NCI-H2029 (cell line): ENCODE measurements at places on chromosomes 5 and 9.
A peak's percentile ranks its signal among the peaks of the same experiment; 100 is the strongest.

GRCh38 chr9:92961627-92962302, 14.4 kb downstream of the FGD3 start:
- DNase-seq, result no peak

- no peak for DNase-seq
Observed at GRCh38 chr5:174381241-174381640, 335.7 kb downstream of the NSG2 start.

DNA sequence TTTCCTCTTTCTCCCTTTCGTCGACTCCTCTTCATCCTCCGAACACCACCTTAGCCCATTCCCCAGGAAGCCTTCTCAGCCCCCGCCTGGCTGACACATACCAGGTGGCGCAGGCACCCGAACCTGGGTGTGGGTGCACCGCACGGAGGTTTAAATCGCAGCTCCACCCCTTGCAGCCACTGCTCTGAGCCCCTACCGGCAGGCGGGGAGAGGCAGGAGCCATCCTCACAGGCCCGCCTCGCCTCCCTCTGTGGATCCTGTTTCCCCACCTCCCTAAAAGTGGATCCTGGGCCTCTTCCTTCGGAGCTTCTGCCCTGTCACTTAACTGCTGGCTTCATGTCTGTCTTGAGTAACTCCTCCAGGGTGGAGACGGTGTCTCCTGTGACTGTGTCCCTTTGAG, 110.7 kb downstream of the OLFM1 start:
- no peak for DNase-seq

DNA sequence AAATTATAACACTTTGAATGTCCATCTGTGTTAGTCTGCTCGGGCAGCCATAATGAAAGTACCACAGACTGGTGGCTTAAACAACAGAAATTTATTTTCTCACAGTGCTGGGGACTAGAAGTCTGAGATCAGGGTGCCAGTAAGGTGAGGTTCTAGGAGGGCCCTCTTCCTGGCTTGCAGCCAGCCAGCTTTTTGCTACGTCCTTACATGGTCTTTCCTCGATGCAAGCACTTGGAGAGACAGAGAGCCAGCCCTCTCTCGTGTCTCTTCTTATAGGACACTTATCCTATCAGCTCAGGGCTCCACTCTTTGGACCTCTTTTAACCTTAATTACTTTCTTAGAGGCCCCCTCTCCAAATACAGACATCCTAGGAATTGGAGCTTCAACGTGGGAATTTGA, 351.8 kb downstream of the SPOCK1 start:
- no peak for DNase-seq

DNA sequence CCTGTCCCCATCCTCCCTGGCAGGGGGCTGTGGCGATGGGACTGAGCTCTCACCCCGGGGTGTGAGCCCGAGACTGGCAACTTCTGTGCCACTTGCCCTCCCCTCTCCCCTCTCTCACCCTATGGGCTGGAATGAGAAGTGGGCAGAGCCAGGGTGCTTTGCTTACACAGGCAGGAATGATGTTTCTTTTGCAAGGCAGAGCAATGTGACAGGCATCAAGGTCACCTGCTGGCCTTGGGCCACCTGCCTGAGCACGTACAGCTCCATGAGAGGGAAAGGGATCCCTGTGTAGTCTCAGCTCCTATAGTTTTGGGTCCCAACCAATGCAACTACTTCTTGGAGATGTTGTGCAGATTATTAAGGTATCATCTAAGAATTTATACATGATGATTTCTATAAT, 252.8 kb upstream of the DAP start:
- DNase-seq, result no peak

DNA sequence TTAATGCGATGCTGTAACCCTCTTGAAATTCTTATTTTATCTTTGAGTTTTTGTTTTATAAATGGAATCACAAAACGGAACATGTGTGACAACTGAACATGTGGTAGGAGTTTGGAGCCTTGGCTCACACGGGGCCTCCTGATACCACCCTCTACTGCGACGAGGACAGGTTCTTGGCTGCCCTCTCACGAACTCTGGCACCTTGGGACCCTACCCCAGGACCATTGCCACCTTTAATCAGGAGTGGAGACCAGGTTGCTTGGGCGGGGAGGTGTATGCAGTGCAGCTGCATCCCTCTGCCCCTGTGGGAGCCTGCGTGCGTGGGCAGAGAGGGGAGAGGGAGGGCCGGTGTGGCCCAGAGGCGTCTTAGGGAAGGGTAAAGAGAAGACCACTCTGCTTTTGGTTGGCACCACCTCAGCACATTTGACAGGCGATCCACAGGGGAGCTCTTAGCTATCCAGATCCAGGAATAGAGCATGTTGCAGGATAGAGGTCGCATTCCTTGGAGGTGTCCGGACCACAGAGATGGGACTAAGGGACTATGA, 753.9 kb upstream of the PTPRD start:
- no peak for DNase-seq

- no peak for DNase-seq
Observed at GRCh38 chr9:131477367-131477766, 25.4 kb upstream of the POMT1 start.

GRCh38 chr9:18605766-18606180, 131.8 kb downstream of the ADAMTSL1 start:
- DNase-seq, result no peak

DNA sequence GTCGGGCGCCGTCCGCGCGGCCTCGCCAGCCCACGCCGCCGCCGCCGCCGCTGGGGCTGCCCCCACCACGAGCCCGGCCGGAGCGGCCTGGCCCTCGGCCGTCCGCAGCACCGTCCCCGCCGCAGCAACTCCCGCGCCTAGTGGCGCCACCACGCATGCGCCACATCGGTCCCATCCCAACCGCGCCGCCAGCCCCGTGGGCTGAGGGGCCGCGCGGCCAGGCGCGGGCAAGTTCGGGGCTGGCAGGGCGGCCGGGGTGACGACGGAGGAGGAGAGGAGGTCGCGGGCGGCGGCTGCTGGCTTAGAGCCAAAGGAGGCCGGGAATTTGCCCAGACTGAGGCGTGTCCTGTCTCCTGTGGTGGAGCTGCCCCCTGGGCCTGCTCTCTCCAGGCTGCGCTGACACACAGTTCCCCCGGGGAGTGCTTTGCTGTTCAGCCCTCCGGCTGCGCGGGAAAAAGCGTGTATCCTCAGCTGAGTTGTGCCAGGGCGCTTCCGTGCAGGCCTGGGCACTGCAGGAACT, at the start of gene TUSC1:
TSS of gene TUSC1 (minus strand) at position 298 of the 520 bp plus-strand sequence. CDS start at position 166, 132 bp downstream.
- DNase-seq, result no peak

DNA sequence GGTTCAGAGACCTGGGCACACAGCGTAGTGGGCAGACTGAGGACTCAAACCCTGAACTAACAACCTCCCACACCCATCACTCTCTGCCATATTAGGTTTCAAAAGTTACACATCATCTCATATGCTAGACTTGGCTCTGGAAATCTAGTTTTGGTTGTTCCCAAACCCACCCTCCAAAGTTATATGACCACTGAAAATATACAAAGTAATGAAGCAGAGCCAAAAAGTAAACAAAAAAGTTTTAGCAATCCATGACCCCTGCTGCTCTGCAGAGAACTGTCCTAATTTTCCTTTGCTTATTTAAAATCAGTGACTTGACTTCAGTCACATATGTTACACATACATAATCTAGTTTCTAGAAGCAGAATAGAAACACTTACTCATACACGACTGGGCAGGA, 155.6 kb upstream of the TAS2R1 start:
- DNase-seq, result no peak

DNA sequence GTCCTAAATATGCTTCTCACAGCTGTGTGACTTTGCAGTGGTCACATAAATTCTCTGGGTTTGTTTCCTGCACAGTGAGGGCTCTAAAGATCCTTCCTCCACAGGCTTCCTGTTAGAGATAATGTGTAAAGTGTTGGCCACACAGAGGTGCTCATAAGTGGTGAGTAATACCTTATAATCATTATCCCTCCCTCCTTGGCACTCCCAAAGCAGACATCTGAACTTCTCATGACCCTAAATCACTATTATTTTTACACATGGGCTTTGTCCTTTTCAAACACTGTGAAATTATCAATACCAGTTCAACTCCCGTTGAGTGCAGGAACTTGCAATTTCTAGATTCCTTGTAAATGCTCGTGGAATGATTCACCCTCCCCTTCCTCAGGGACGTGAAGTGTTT, 100.2 kb downstream of the BRINP1 start:
- no peak for DNase-seq

GRCh38 chr5:178612299-178612698, 14.6 kb downstream of the CLK4 start:
- DNase-seq, result no peak

GRCh38 chr5:111707630-111708164, 49.3 kb downstream of the NREP start:
- no peak for DNase-seq

DNA sequence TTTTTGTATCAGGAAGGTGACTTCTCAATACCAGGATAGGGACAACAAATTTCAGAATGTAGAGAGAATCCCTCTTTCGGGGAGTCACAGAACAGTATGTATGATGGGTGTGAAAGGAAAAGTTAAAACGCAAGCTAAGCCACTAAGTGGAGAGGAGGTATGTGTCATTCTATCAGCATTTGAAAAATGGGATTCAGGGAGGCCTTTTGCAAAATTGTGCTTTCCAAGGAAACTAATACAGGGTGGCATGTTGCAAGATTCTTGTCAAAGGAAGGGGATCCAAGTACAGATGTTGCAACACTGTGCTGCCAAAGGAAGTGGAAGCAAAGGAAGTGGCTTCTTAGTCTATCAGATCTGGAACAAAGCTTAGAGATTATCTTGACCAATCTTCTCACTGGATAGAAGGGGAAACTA, 12.6 kb upstream of the TNIP1 start:
- DNase-seq, result no peak

- DNase-seq, result no peak
Observed at GRCh38 chr9:89536600-89536999, 38.7 kb upstream of the SEMA4D start.

GRCh38 chr5:57718155-57718554, 235.5 kb upstream of the ACTBL2 start:
- DNase-seq, result no peak

DNA sequence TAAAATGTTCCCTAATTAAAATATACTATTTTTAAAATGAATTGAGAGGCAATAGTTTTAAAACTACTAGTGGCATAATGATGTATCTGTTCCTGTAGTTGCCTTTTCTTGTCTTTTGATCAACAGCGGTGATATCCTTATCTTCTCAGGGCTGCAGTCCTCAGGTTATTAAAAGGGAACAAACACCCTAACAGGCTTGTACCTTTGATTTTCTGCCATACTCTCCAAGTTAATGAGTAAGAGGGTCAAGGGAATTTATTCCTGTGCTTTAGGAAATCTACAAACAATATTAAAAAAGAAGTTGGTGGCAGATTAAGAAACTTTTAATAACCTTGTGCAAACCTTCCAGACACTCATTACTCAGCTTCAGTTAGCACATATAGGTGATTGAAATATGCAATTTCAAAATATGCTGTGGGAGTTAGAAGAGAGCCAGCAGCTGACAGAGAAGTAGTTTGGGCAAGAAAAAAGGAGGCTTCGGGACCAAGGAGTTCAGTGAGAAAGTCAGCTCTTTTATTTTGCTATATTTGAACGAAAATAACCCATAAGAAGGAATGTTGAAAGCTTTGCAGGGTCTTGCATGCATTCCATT, 81.0 kb upstream of the TLE4 start:
- no peak for DNase-seq

DNA sequence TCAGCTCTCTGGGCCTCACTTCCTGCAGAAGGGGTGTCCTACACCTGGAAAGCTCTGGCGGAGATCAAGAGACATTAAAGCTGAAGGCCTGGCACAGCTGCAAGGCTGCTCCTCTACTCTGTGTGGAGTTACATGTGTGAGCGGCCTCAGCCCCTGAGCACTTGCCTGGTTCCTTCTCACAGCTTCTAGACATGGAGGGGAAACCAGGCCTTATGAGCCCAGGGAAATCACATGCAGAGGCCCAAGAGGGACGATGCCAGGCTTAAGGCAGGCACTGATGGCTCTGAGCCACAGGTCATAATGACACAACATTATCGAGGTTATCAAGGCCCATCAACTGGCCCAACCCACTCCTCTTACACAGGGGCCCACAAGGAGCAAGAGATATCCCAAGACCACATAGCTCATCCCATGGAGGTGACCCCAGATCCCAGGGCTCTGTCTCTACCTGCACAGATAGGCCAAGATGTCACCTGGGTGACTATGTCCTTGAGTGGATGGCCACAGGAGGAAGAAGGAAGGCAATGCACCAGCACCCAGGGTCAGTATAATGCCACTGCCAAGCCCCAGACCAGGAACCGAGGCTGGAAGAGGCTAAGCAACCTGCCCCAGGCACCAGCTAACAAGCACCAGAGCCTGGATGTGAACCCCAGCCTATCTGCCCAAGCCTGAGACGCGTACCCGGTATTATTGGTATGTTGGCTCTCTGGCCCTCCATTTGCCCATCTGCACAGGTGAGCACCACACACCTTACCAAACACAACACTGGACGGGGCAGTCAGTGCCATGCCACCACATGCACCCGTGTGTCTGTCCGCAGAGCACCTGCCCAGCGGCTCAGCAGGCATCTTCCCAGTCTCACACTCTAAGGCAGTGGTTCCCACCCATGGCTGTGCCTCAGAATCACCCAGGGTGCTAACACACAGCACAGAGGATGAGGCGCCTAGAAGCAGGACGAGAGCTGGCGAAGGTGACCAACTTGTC, 143.3 kb downstream of the GABBR2 start:
- no peak for DNase-seq

- peak; percentile 44 for DNase-seq
Observed at GRCh38 chr5:73796164-73797131, 170.5 kb downstream of the ARHGEF28 start.

GRCh38 chr9:93354451-93354850, 97.0 kb upstream of the FAM120A start:
- DNase-seq, result no peak

- no peak for DNase-seq
Observed at GRCh38 chr5:79842006-79842881, 148.8 kb downstream of the MTX3 start.

DNA sequence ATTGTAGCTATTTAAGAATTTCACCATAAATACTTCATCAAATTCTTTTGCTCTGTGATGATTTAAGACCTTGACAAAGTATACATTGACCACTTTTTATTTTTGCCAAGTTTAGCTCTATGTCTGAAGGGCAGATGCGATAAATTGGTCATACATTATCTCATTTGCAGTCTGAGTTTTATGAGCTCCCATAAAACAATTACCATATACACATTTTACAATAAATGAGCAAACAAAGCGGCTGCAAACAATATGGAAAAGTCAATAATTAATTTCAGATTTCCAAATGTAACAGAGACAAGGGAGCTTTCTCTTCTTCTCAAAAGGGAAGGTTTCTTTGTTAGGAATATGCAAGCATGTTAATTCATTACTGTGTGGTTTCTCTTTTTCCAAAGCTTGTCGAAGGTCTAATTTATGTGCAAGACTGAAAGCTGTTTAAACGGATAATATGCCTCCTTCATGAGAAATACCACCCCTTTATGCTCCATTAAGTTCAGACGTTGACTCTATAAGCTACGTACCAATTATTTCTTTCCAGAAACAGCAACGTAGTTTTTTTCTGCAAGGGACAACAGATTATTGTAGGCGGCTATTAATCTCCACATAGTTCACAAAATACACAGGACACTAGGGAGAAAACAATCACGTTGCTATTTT, 7.0 kb upstream of the IZUMO3 start:
- DNase-seq, result no peak

DNA sequence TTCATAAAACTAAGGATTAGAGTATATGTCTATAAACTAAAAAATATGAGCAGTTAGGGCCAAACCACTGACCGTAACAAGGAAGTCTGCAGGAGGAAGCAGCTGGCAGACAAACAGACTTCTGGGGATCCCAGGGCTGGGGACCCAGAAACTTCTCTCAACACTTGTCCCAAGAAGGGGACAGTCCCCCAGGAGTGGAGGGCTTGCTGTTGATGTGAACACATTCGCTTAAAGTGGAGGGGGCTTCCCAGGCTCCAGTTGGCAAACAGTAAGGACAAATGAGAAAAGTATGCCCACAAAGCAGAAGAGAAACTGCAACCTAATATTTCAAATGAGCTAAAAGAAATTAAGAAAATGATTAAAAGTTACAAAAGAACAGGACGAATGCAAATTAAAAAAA, 83.7 kb downstream of the PDE8B start:
- DNase-seq, result no peak
